Skeletal muscle cell (primary cell): ENCODE measurements at places on chromosomes 16 and 17.

DNA sequence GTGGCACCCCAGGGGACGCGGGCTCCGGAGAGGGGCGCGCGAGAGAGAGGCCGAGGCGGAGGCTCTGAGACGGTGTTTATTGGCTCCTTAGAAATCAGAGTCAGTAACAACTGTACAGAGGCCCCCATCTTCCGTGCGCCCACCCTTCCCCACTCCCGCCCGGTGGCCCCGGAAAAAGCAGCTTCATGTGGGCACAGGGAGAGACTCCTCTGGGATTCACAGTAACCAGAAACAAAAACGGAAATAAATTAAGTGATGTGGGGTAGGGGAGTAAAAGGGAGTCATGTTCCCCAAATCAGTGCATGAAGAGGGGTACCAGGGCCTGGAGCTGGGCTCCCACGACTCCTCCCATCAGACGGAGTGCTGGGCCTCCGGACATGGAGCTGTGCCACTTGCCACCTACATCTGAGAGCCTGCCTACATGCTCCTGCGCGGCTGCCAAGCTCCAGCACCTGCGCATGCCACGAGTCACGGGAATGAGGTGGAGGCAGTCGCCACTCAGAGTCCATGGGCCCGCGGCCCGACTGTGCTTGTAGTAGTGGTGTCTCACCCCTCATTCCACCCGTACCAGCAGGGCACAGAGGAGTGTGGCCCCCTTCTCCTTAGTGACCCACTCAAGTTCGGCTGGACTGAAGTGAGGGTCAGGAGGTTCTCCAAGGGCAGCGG is 543 bp upstream of the GPS2 start:
- no peak for DNase-seq

DNA sequence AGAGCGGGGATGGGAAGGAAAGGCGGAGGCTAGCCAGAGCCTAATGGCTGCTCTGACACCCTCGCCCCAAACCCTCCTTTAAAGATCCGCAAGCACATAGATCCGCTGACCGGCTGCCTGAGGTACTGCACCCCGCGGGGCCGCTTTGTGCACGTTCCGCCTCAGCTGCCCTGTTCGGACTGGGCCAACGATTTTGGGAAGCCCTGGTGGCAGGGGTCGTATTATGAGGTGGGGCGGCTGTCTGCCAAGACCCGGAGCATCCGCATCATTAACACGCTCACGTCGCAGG is 663 bp downstream of the CYB5D1 start:
- DNase-seq: no peak

GRCh38 chr17:37532756-37533155 is 43.1 kb downstream of the DUSP14 start:
- no peak for DNase-seq

DNA sequence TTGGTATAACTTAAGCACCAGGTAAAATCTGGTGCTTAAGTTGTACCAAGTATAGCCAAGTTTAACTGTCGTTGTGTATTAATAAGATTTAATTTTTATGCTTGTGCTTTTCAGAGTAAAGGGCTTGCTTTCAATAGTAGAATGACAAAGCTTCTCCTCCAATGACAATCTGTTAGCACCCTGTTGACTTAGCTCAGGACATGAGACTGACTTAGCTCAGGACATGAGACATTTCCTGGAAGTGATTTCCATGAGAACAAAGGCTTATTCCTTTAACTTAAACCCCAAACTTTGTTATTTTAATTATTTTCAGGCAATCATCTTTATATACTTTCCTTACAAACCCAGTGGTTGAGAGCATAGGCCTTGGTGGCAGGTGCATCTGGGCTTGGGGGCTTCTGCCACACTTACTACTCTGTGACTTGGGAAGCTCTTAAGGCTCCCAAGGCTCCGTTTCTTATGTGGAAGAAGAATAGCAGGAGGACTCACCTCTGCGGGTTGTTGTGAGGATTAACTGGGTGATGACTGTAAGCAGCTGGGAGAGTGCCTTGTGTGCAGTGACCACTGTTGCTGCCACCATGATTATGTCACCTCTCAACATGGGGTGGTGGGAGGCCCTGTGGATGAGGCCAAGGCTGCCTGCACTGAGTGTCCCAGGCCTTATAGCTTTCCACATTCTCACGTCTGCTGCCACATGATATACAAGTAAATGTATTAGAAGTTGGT is 59.4 kb upstream of the CMIP start:
- no peak for DNase-seq

DNA sequence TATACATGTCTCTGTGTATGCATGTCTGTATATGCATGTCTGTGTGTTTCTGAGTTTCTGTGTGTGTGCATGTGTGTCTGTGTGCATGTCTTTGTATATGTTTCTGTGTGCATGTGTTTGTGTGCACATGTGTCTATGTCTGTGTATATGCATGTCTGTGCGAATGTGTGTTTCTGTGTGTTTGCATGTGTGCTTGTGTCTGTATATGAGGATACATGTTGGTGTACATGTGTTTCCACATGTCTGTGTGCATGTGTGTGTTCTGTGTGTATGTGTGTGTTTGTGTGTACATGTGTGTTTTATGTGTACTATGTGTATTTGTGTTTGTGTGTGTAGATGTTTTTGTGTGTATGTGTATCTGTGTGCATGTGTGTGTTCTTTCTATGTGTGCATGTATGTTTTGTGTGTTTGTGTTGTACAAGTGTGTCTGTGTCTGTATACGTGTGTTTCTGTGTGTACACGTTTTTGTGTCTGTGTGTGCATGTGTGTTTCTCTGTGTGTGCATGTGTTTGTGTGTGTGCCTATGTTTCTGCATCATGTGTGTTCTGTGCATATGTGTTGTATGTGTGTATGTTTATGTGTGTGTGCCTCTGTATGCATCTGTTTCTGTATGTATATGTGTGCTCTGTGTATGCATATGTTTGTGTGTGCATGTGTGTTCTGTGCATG is 8.9 kb upstream of the RAB37 start:
- no peak for DNase-seq

DNA sequence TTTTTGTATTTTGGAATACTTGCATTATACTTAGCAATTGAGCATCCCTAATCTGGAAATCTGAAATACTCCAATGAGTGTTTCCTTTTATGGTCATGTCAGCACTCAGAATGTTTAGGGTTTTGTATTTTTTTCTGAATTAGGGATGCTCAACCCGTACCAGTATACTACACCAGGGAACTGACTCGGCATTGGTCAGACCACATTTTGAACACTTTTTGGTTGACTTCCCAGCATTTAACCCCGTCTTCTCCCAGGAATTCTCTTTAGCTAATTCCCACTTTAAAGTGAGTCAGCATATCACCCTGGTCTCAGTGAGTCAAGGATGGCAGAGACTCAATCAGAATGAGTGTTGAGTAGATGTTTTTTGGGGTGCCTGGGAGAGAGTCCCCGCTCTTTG is 177.9 kb downstream of the SPECC1 start:
- DNase-seq: no peak
